ENCODE measurements at places on chromosomes 2 and 18.

DNA sequence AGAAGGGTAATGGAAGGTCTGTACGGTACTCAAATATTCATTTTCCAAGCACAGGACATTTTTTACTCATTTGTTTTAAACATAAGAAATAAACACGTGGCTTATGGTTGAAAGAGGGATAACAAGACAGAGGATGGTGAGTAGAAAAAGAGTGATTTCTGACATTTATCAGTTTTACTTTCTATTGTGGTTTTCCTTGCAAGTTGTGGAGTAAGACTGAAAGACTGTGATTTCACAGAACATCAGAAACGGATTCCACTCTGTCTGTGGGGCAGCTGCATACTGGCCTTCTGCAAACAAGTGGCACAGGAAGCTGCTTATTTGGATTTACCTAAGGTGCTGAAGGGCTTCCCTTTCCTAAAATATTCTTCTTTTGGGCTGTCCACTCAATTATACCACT, 122.2 kb upstream of the ITGB6 start:
- H3K27me3 ChIP-seq, result peaks cover 4% of the 10 kb centered on the region
- no peak overlapping the region for H3K4me3 ChIP-seq
- no peak overlapping the region for H3K27ac ChIP-seq
- H3K36me3 ChIP-seq, result peaks cover 4% of the 10 kb centered on the region
- no peak for DNase-seq

DNA sequence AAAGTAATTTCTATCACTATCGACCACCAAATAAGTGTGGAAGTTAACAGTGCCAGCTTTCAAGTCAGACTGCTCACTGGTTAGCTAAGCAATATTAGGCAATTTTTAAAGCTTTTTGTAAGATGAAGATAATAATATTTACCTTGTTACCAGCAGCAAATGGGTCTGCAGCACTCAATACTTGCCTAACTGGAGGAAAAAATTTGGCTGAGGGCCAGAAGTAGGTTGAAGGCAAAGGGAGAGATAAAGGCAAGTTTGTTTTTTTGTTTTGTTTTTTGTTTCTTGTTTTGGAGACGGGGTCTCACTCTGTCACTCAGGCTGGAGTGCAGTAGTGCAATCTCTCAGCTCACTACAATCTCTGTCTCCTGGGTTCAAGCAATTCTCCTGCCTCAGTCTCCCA, 675.9 kb downstream of the DPP10 start:
- H3K36me3 ChIP-seq, result no peaks in the 10 kb centered on the region
- H3K27ac ChIP-seq, result no peak overlapping the region
- H3K4me1 ChIP-seq, result no peaks in the 10 kb centered on the region
- H3K4me3 ChIP-seq, result no peak overlapping the region
- H3K27me3 ChIP-seq, result no peaks in the 10 kb centered on the region

GRCh38 chr2:3171564-3172264, 205.9 kb downstream of the EIPR1 start:
- no peaks in the 10 kb centered on the region for H3K4me1 ChIP-seq
- H3K36me3 ChIP-seq, result peaks cover 6% of the 10 kb centered on the region
- no peaks in the 10 kb centered on the region for H3K27me3 ChIP-seq
- H3K27ac ChIP-seq, result no peak overlapping the region

- DNase-seq, result no peak
- peaks cover 70% of the 10 kb centered on the region for H3K36me3 ChIP-seq
- no peak overlapping the region for H3K27ac ChIP-seq
- peaks cover 21% of the 10 kb centered on the region for H3K4me1 ChIP-seq
- no peak overlapping the region for H3K4me3 ChIP-seq
Observed at GRCh38 chr2:29139731-29140130, 24.5 kb downstream of the CLIP4 start.

DNA sequence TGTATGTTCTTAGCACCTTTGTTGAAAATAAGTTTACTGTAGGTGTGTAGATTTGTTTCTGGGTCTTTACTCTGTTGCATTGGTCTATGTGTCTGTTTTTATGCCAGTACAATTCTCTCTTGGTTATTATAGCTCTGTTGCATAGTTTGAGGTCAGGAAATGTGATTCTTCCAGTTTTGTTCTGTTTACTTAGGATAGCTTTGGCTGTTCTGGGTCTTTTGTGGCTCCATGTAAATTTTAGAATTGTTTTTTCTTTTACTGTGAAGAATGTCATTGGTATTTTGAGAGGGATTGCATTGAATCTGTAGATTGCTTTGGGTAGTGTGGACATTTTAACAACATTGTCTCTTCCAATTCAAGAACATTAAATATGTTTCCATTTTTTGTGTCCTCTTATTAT, 69.1 kb downstream of the ANKRD62 start:
- H3K36me3 ChIP-seq, result no peaks in the 10 kb centered on the region
- H3K4me3 ChIP-seq, result no peak overlapping the region
- DNase-seq, result no peak

GRCh38 chr18:70246061-70246466, 40.6 kb upstream of the RTTN start:
- H3K27ac ChIP-seq, result no peak overlapping the region
- no peaks in the 10 kb centered on the region for H3K36me3 ChIP-seq
- H3K4me1 ChIP-seq, result no peaks in the 10 kb centered on the region
- peaks cover 15% of the 10 kb centered on the region for H3K27me3 ChIP-seq
- DNase-seq, result no peak
